ENCODE measurements at places on chromosomes 4 and X.

DNA sequence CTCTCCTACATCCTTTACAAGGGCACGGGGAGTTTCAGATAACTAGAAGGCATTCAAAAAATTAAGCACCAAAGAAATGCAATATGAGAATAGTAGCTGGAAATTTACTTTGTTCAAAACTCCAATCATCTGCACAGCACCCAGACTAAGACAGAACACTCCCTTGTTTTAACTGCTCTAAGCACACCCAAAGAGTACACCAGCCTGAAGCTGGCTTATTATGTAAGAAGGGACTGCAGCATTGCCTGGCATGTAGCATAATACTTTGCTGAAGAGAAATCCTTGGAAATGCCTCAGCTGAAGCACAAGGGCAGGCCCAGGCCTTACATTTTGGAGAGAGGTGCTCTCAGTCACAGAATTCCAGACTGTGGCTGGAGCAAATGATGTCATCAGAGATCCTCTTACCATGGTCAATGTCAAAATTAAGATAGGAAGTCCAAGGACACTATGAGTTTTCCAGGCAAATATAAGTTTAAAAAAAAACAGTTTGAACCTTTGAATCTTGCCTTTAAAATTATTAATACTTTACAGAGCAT is 14.8 kb downstream of the ARHGEF6 start:
- DNase-seq = no peak

GRCh38 chr4:123507376-123507775 is 110.8 kb downstream of the SPRY1 start:
- DNase-seq = no peak

DNA sequence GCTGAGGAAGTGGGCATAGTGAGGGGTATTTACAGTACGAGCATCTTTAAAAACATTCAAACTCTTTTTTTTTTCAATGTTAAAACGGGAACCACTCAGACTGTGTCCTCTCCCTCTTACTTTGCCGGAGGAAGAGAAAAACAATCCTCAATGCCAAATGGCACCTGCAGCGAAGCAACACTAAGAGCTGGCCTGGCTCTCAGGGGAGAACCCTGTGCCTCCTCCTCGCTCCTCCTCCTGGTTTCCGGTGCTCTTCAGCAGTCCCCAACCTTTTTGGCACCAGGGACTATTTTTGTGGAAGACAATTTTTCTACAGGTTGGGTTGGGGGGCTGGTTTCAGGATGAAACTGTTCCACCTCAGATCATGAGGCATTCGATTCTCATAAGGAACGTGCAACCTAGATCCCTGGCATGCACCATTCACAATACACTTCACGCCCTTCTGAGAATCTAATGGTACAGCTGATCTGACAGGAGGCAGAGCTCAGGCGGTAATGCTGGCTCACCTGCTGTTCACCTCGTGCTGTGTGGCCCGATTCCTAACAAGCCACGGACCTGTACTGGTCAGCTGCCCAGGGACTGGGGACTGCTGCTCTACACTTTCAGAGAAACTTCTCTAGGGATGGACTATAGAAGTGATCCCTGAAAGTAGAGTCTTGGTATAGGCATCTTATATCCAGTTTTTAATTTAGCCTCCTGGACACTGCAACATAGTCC is 404.1 kb downstream of the RAPGEF2 start:
- DNase-seq = no peak

- no peak for DNase-seq
These were observed 141.6 kb downstream of the AASDH start for GRCh38 chr4:56245547-56246232.

GRCh38 chr4:62301500-62301899 is 1101.4 kb downstream of the ADGRL3 start:
- DNase-seq = no peak
